Renal cortical epithelial cell (primary cell): ENCODE measurements at places on chromosomes 7 and 10.

GRCh38 chr7:48139459-48139858 lies 31.8 kb upstream of the ABCA13 start:
- no peak for DNase-seq

DNA sequence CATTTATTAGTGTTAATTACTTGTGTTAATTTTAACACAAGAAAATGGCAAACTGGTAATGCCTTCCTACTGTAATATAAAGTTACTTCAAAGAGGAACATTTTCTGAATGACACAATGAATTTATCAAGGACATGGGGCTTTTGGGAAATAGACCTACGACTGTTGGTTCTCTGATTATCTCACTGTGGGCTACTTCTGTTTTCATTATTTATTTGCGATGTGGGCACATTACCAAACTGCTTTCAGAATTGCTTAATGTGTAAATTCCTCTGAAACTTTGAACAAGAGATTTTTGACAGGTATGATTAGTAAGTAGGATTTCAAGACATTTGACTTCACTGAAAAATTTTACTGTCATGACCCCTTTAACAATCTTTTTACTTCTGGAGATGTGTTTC lies 535.6 kb downstream of the CNTNAP2 start:
- no peak for DNase-seq

- no peak for DNase-seq
Observed at GRCh38 chr7:149821191-149822148, 16.7 kb upstream of the ZNF862 start.

- DNase-seq: no peak
Observed at GRCh38 chr10:121851786-121852185, 76.0 kb downstream of the ATE1 start.

- DNase-seq: peak; percentile 71
Observed at GRCh38 chr10:26334932-26335573, 103.1 kb upstream of the APBB1IP start.

DNA sequence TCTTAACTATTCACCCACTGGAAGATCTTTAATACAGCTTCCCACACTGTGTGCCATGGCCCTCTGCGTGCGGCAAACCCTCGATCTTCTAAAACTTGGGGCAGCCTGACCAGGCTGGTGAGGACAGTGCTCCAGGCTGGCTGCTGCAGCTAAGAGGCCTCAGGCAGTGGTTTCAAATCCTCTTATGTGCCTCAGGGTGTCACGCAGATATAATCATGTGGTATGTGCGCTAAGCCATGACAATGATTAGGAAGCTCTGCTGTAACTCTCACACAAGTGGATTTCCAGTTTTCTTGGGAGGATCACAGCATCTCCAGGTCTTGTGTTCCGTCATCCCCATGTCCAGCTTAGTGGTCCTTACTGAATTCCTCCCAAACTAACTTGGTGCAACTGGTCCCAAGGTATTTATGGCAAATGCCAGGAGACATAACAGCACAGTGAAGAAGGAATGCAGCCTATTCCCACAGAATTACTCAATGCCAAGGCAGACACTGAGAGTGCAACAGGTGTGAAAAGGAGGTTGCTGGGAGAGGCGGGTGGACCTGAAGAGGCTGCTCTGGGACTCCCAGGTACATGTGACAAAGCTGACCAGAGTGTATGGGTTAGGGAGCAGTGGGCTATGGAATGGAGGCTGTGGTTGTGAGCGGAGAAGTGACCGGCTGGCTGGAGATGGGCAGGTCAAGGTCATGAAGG lies 2.3 kb downstream of the HPS1 start:
- peak; percentile 52 for DNase-seq

DNA sequence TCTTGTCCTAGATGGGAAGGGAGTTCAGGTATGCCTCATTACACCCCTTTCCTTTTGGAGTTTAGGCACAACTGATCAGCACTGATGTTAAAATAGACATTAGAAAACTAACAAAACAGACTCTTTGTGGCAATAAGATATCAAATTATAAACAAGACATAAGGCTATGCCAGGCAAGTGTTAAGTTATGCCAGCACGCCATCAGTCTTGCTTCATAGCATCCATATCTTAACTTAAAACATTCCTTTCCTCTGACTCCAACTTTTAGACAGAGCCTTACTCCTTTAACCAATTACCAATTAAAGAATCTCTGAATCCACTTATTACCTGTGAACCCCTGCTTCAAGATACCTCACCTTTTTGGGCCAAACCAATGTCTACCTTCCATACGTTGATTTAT lies 126.2 kb upstream of the ETV1 start:
- DNase-seq: no peak

DNA sequence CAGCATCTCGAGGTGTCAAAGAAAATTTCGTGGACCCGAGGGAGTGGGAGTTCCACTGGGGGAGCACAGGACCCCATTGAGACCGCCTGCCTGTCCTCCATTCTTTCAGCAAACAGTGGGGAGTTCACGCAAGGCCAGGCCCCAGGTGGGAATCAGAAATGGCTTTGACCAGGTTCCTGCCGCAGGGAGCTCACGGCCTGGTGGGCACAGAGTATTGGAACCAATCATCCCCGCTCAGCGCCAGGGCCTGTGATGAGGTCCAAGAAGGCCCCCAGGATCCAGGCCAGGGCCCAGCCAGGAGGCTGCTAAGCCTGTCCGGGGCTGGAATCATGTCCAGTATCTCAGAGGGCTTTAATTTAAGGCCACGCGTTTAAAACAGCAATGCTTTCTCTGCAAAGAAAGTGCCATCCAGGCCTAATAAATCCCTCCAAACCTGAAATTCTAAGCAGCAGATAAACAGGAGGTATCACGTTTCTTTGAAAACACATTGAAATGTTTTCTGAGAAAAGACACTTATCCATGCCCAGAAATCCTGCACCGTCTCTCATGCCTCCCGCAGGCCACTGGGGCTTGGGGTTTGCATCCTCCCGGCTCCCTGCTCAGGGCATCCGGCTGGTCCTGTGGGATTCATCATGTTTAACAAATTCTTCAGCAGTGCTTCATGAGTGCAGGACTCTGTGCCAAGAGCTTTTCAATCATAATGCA lies 125.7 kb downstream of the OAT start:
- no peak for DNase-seq

DNA sequence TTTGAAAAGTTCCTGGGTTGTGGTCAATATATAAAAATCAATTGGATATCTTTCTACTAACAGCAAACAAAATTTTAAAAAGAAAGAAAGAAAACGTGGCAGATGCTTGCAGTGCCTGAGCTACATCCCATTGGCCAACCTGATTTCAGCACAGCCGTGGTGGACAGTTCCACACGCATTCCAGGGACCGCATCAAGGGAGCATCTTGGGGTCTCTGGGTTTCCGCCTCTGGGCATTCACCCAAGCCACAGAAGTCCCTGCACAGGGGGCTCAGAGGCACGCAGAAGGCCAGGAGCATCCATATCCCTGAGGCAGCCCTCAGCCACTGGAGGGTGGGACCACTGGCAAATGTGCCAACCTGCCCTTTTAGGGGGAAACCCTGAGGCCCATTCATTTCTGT lies 254.5 kb upstream of the RNF32 start:
- DNase-seq: no peak

DNA sequence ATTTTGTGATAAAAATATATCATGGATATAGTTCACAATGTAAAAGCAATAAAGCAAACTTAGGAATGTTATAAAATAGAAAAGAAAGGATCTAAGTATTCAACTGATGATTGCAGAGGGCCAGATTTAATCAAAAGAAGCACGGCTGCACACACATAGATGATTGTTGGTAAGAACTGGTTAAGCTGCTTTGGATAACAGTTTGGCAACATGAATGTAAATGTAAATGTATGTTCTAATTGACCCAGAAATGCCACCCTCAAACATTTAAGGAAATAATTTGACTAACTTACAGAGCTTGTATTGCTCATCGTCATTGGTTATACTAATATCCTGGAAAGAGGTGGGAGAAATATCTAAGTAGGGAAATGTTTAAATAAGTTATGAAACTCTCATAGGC lies 13.1 kb downstream of the ZNF485 start:
- DNase-seq: no peak

DNA sequence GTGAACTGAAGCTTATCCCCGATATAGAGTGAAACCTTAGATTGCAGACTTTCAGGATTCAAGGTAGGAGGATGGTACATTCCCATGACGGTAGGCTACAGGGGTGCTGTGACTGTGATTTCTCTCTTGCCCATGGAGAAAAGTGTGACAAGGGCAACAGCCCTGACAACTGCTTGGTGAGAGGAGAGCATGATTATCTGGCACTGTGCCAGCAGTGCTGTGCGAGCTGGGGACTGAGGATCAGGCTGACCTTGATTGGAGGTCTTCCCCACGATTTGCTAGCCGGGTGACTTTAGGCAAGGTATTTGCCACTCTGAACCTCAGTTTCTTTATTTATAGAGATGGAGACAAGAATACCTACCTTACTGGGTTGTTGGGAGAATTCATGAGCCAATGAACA lies 229.5 kb downstream of the PTEN start:
- no peak for DNase-seq

- no peak for DNase-seq
Observed at GRCh38 chr7:143041346-143041745, 10.8 kb upstream of the OR6V1 start.

GRCh38 chr10:126955934-126956711 lies 50.9 kb downstream of the DOCK1 start:
- no peak for DNase-seq

- DNase-seq: no peak
Observed at GRCh38 chr10:123297175-123297574, 143.0 kb downstream of the BUB3 start.

GRCh38 chr7:92508946-92509345 lies 19.4 kb downstream of the PEX1 start:
- DNase-seq: no peak

GRCh38 chr7:141700848-141701371 lies 1.1 kb downstream of the DENND11 start:
- no peak for DNase-seq

DNA sequence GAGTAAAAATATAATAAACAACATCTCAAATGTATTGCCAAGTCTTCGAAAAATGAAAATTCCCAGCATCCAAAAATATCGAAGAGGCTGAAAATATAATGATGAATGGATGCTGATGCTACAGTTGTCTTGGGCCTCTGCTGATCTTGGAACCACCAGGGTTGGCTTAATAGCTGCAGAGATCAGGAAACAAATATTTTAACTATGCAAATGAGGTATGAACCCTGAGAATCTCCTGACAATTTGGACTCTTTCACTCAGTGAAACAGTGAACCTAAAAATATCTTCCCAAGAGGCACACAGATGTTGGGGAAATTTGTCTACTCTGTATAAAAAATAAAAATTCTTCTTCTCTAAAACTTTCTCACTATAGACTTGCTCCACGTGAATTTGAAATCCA lies 97.7 kb upstream of the EGFR start:
- no peak for DNase-seq

DNA sequence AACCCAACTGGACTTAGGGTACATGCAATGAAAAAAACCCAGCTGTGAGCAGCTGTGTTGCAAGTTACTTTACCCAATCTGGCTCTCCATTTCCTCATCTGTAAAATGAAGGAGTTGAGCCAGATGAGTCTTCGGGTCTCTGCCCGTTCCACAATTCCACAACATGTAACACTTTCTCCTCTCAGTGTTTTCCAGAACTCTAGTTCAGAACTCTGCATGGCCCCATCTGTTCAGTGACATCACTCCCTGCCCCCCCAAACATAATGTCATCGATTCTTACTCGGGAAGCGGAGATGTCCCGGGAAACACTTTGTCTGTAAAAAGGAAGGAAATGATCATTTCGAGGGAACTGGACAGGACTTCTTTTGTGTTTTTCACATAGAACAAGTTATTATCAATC lies 2.5 kb downstream of the SH3PXD2A start:
- no peak for DNase-seq

DNA sequence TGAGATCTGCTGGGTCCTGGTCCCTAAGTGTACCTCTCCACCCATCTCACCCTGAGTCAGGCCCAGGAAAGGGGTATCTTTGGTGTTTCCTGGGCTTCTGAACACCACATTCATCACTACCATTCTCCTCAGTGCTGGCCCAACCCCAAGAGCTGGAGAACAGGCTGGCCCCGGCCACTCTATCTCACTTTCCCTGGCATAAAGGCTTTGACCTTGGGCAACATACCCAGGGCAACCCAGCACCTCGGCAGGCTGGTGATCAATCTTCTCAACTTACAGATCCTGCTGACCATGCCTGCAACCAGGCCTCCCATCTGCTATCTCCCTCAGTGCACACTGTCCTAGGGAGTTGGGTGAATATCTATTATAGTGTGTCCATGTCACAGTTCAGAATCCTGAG lies 2.1 kb downstream of the VSIR start:
- DNase-seq: no peak
